ENCODE measurements at places on chromosomes 5 and 9.

- no peak for DNase-seq
Measured at GRCh38 chr5:58496488-58496887, 5.3 kb downstream of the GAPT start.

GRCh38 chr9:37790096-37790495, 5.2 kb upstream of the EXOSC3 start:
- no peak for DNase-seq

GRCh38 chr5:134581241-134581981, 51.2 kb downstream of the SAR1B start:
- DNase-seq, result no peak

- DNase-seq, result peak; percentile 8
Measured at GRCh38 chr9:113993838-113994540, 84.1 kb downstream of the AMBP start.

- DNase-seq, result peak; percentile 53
Measured at GRCh38 chr9:123927625-123928532, 2.0 kb downstream of the DENND1A start.
